ENCODE measurements at places on chromosomes 4 and X.

DNA sequence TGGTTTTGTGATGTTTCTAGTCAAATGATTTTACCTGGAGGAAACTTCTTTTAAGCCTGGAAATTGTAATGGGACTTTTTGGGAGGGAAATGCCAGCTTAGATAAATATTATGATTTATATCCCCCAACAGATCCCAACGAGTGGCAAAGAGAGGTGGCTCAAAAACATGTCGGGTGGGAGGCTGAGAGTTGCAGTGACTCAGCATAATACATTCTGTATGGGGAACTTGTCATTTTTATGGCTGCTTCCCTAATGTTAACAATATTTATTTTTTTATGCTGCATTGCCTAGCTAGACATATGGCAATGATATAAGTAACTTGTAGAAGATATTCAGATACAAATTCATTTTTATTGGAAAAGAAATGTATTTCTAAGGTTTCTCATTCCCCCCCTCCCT lies 219.0 kb downstream of the ARHGAP10 start:
- DNase-seq: peak; percentile 30

DNA sequence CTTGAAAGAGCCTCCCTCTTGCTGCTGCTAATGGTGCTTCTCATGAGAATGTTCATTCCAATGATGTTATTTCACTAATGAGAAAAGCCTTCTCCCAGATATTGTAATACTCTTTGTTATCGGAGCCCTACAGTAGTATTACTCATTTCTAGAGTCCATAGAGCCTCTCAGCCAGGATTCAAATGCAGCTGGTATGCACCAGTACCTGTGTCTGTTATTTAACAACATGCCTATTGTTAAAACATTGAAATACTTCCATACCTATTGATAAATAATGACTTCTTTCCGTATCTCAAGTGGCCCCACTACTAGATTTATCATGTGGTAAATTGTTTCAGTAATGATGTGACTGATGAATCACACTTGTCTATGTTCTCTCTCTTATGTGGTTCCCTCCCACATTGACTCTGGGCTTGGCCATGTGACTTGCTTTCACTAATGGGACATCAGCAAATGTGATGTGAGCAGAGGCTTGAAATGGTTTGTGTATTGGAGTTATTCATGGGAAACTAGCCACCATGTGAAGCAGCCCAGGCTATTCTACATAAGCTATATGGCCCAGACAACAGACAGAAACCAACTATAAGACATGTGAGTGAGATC lies 207.6 kb downstream of the THOC2 start:
- no peak for DNase-seq

DNA sequence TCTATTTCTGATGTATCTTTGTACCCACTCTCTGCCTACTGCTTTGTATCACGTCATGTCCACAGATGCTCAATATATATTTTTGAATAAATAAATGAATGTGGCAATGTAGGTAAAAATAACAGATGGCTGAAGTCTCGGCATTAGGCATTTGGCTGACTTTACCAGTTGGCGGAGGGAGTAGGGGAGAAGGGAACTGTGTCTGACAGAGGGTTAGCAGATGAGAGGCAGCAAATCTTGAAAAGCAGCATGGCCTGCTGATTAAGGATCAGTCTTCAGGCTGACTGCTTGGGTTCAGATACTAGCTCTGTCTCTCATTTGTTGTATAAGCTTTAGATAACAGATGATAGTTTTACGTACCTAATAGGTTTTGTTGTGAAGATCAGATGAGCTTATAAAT lies 31.9 kb upstream of the RASGEF1B start:
- no peak for DNase-seq

GRCh38 chrX:65203545-65203944 lies 227.3 kb upstream of the ZC4H2 start:
- DNase-seq: no peak

GRCh38 chrX:129925305-129926092 lies 19.5 kb downstream of the UTP14A start:
- DNase-seq: peak; percentile 81

DNA sequence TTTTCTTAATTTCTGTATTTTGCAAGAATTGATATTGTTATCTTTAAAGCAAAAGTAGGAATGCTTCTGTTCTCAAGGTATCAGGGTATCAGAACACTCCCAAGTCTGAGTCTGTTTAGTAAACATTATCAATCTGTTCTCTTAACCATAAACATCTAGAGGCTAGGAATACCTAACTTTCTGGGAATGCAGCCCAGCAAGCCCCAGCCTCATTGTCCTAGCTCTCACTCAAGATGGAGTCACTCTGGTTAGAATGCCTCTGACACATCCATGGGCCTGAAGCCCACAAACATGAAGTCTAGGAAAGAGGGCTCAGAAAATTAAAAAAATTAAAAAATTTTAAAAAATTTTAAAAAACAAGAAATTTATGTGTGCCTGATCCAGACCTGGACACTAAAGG lies 315.1 kb upstream of the DKK2 start:
- no peak for DNase-seq

DNA sequence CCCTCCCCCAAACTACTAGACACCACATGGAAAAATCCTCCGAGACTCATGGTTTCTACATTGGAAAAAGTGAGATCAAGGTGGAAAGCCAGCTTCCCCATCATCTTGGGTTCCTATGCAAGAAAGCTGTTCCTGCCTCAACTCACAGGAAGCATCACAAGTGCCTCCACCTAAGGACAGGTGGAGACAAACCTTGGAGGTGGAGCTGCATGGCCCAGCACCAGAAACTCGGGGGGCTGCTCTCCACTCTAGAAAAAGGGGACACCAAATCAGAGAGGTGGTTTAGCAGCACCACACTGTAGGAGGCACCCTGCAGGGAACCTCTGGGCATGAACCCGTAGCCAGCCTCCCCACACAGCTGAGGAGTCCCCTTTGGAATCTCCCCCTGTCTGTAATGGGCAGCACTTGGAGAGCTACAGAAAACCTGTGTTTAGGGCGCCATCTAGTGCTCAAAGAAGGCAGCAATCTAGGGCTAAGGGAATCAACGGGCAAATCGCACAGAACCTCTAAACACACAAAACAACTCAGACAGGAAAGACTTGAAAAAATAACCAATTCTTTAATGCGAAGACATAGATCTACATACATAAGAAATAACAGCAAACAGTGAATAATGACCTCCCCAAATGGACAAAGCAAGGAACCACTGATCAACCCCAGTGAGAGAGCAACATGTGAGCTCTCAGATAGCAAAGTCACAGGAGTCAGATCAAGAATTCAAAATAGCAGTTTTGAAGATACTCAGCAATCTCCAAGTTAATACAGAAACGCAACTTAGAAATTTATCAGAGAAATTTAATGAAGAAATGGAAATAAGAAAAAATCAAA lies 37.0 kb upstream of the ZBTB33 start:
- peak; percentile 59 for DNase-seq

- DNase-seq: no peak
Observed at GRCh38 chrX:40340116-40340515, 240.7 kb upstream of the ATP6AP2 start.

DNA sequence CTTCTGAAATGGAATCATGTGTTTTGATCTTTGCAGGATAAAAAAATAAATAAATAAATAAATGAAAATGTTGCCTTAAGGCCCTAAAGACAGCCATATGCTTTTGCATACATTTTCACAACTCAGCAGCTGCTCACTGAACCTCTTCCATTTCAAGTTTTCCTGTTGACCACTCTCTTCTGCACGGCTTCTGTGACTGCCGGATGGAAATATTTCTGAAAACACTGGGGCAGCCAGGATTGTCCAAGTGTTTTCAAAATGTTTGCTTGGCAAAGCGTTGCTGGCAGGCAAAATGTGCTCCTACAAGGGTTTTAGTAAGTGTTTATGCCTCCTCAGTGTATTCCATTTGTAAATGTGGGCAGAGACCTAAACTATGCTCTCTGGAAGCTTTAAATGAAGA lies 208.1 kb upstream of the IL1RAPL1 start:
- no peak for DNase-seq

DNA sequence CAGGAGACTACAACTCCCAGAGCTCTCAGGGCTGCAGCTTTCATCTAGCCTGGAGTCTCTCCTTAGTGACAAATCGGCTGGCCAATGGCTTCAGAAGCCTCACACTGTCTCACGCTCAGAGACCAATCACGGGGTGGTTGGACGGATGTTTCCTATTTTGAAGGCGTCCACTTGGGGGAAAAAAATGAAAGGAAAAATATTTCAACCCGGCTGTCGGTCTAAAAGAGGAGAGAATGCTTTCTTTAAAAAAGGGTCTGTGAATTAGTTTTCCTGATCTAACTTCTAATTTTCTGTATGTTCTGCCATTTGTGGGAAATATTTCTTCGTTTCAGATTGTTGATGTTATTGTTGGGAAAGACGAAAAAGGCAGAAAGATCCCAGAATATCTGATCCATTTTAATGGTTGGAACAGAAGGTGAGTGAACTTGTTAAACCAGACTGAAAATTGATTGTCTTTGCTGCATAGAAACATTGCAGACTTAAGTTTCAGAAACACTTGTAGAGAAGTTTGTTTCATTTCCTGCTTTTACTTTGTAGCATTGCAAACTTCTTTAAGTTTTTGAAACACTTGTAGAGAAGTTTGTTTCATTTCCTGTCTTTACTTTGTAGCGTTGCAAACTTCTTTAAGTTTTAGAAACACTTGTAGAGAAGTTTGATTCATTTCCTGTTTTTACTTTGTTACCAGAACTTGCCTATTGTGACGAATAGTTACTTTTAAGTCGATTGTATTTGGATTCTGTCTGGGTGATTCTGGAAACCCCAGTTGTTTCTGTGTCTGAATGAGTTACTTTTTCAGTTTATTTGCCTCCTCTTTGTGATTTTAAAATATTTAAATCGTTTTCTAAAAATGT lies 1.6 kb downstream of the MSL3 start:
- peak; percentile 90 for DNase-seq

GRCh38 chrX:150084496-150085229 lies 146.4 kb upstream of the EOLA2 start:
- DNase-seq: no peak

DNA sequence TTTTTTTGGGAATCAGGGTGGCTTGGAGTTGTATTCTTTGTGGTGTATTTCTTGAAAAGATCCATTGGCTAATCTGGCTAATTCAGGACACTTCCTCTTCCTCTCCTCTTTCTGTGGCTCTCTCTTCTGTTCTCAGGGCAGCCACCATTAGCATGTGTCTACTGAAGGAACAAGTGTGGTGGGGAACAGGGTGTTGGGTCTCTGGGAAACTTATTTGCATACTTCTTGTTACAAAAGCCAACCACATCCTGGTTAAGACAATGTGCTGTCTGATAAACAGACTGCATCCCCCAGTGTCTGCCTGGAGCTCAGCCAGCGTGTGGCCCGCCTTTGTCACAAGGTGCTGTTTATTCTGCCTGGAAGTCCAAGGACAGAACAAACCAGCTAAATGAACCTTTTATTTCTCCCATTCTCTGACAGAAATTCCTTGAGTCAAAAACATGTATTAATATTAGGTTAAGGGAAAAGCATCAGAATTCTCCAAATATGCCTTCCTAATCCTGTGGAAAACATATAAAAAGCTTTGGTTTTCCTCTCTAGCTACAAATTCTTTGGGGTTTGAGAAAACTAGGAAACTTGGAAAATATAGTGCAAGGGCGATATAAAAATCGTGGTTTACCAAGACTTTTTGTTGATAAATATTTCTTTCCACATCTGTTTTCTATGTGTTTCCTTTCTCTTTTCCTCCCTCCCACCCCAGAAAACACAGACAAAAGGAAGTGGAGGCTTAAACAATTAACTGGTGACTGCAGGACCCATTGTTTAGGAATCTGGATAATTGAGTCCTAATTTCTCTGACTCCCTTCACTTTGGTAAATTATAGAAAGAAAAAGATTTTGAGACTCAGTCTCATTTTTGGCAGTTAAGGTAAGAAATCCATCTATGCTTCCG lies 203.6 kb downstream of the SPRY1 start:
- peak; percentile 88 for DNase-seq

GRCh38 chrX:1516596-1517104 lies 20.3 kb downstream of the P2RY8 start:
- peak; percentile 49 for DNase-seq

DNA sequence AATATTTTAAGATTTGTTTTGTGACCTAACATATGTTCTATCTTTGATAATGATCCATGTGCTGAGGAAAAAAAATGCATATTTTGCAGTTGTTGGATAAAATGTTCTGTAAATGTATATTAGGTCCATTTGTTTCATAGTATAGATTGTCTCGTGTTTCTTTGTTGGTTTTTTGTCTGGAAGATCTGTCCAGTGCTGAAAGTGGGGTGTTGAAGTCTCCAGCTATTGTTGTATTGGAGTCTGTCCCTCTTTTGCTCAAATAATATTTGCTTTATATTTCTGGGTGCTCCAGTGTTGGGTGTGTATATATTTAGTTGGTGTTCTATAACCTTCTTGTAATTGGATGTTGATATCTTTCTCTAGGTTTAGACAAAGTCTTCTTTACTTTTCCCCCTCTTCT lies 53.2 kb upstream of the FRMPD3 start:
- DNase-seq: no peak

- peak; percentile 49 for DNase-seq
Observed at GRCh38 chrX:84339507-84340364, 151.7 kb upstream of the RPS6KA6 start.

GRCh38 chrX:15619053-15619755 lies 18.4 kb upstream of the ACE2 start:
- no peak for DNase-seq

DNA sequence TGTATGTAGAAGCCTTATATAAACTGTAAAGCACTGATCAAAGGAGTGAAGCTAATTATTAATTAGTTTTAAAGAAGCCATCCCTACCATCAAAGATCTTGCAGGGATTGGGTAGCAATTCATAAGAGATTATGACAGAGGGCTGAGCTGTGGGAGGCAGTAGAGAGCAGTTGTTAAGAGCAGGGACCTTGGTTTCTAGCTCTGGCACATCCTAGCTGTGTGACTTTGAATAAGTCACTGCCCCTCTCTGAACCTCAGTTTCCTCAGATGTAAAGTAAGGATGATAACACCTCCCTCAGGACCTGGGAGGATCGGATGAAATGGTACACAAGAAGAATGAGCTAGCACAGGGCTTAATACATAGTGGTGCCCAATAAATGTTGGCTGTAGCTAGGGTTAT lies 45.4 kb downstream of the APLN start:
- no peak for DNase-seq

GRCh38 chr4:138334346-138335016 lies 92.3 kb upstream of the SLC7A11 start:
- no peak for DNase-seq

- no peak for DNase-seq
Observed at GRCh38 chr4:70425306-70425705, 27.6 kb downstream of the OPRPN start.

GRCh38 chr4:78602334-78602733 lies 50.8 kb downstream of the ANXA3 start:
- DNase-seq: no peak

DNA sequence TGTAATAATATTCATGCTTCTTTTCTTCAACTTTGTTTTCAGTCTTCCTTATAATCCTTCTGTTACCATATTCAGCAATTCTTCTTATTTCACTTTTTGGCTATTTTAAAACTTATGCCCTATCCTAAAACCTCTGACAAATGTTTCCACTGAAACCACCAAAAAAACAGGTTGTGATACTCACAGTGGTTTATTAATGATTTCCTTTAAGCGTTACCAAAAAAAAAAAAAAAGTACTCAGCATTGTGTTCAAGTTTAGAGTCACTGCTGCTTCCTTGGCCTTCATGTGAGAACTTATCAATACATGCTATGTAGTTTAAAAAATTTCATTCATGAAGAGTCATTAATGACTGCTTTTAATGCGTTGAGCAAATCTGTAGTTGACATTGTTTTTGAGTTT lies 35.4 kb upstream of the UGT2A3 start:
- DNase-seq: no peak

GRCh38 chrX:118420462-118420861 lies 74.6 kb downstream of the WDR44 start:
- no peak for DNase-seq

- no peak for DNase-seq
Observed at GRCh38 chr4:8698341-8699062, 105.9 kb downstream of the CPZ start.

Measured in inflammatory macrophage treated with lipopolysaccharide for 4 hours (primary cell).